ENCODE measurements at places on chromosomes 1 and 21.

DNA sequence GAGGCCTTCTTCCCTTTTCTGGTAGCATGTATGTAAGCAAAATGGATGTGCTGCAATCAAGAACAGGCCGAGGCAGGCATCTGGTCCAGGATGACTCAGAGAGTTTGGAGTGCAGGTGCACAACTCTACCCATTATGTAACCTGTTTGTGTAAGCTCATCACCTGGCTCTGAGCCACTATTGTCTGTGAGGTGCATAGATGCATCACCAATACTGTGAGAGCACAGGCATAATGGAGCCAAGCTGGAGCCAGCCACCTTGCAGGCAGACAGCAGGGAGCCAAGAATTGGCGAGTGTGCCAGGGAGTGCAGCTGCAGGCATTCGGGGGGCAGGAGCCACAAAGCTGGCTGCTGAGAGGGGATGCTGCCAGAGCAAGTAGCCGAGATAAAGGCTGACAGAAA lies 549.9 kb upstream of the RGS18 start:
- DNase-seq, result no peak

- no peak for DNase-seq
These were observed 60.8 kb upstream of the WLS start for GRCh38 chr1:68293122-68293521.

DNA sequence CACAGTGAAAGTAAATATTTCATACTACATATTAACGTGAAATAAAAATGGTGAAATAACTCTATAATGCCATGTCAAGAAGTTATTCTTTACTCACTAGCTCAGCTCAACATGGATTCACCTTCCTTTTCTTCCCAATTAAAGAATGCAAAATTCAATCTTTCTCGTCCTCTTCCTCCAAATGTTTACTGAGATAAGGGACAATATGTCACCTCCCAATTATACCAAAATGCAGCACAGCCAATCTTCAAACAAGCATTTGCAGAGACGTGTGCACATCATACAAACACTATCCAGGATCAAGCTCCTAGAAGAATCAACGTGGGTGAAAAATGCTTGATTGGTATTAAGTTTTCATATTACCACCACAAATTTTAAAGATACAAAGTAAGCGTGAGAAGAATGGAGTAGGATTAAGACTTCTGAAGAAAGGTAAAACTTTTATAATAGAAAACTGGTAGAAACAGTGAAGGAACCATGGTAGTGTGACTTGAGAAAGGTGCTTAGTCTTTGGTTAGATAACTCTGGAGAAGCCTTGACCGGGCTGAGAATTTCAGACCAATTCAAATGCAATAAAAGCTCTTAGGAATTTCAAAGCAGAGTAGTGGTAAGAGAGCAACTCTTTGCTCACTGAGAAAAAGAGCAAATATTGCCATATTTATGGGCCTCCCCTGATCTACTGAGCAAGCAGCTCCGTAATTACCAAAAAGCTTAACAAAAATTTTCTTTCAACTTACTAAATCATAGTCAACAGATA lies 7.2 kb downstream of the PTP4A2 start:
- DNase-seq, result no peak

- no peak for DNase-seq
These were observed 106.3 kb downstream of the KCNT2 start for GRCh38 chr1:196501760-196502428.

- no peak for DNase-seq
These were observed 4.9 kb upstream of the MIIP start for GRCh38 chr1:12014141-12014991.

- DNase-seq, result no peak
These were observed 19.2 kb downstream of the PTTG1IP start for GRCh38 chr21:44854391-44854663.

- no peak for DNase-seq
These were observed 39.9 kb downstream of the ZBTB17 start for GRCh38 chr1:15936025-15936424.

- DNase-seq, result no peak
These were observed 48.0 kb downstream of the MAB21L3 start for GRCh38 chr1:116159177-116159576.

- DNase-seq, result no peak
These were observed 26.5 kb downstream of the AKNAD1 start for GRCh38 chr1:108830119-108831008.

DNA sequence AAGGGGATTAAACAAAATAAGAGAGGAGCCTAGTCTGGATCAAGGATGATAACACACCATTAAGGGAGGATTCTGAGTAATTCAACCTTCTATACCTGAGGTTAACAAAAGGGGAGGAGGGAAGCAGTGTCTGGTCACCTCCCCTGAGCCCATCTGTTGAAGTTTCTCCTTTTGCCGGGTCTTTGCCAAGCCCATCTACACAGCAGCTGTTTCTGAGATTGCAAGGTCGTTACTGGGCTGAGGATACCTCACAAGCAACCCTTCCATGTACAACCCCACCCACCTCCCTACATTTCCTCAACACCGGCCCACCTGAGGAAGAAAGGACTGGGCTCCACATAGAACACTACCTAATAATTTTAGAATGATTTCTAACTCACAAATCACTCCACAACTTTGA lies 26.3 kb downstream of the LRRC52 start:
- DNase-seq, result no peak

- no peak for DNase-seq
These were observed 21.1 kb downstream of the TBX19 start for GRCh38 chr1:168301664-168302320.

DNA sequence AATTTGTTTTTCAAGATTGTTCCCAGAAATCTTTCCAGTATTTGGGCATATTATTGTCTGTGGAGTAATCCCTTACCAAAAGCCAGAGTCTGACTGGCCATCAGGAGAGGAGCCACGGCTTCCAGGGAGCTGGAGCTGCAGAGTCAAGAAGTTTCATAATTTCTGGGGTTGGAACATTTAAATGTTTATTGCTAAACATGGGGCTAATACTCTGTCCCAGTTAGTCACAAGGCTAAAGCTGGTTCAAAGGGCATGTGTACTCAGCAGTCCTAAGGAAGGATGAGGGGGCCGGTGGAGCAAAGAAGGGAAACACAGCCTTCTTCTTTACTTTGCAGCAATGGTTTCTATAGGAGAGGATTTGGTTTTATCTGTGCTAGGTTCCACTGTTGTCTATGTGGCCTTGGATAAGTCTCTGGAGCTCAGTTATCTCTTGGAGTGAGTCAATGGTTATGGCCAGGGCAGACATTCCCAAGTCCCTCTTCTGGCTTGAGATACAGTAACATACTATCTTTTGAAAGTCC lies 9.5 kb downstream of the DENND2D start:
- no peak for DNase-seq

GRCh38 chr1:225880222-225880588 lies 2.0 kb downstream of the TMEM63A start:
- DNase-seq, result peak; percentile 55

DNA sequence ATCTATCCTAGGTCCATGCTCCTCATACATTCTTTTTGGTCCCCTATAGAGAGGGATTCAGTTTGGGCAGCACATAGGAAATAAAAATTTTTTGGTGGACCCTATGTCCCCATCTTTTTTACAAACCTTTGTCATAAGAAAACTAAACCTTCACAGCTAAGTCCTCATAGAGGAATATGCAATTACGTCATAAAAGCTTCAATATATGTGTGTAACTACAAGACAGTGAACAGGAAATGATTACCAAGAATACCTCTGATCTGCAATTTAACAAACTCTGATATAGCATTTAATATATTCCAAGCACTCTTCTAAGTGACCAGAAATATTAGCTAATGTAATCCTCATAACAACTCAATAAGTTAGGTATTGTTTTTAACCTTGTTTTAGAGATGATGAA lies 6.3 kb upstream of the DENND2C start:
- no peak for DNase-seq

DNA sequence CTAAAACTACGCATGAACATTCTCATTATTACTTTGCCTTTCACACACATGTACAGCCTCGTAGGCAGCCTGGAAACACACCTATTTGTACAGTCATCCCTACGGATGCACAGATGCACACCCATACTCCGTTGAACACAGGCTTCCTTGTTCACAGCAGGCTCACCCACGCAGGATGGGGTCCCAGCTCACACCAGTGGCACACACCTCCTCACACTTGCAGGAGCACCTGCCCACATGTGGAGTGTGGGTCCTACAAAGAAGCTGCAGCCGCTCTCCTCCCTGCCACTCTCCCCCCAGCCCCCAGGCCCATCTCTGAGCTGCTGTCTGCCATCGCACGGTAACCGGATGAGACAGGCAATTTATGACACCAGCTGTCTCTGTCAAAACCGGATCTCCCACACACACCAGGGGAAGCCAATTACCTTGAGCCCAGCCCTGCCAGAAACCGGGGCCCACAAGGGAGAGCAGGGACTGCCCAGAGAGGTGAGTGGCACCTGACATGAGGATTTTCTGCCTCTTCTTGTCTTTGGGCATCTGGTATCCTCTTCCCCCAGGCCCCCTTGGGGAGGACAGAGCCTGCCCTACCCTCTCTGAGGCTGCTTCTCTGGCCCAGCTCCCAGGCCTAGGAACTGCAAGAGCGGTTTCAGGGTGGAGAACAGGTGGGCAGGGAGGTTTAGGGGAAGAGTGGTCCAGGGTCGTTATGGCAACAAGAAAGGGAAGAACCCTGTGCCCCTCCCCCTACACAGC lies 175.4 kb downstream of the IGSF21 start:
- no peak for DNase-seq

GRCh38 chr1:191582169-191582568 lies 576.1 kb upstream of the RGS18 start:
- DNase-seq, result no peak

DNA sequence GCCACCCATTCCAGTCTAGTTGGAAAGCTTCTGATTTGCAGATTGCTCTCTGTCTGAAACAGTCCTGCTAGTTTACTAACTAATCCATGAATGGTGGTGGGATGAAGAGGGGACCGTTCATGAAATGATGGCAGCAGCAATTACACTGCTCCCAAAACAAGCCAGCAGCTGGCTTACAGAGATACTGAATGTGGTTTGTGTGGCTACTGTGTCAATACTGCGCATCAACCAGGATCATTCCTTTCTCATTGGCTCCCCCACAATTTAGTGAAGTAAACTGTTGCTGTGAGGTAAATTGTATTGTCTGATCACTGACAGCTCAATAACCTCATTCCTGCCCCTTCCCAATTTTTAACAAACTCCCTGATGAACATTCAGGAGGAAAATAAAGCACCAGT lies 191.3 kb upstream of the LMO4 start:
- DNase-seq, result no peak

DNA sequence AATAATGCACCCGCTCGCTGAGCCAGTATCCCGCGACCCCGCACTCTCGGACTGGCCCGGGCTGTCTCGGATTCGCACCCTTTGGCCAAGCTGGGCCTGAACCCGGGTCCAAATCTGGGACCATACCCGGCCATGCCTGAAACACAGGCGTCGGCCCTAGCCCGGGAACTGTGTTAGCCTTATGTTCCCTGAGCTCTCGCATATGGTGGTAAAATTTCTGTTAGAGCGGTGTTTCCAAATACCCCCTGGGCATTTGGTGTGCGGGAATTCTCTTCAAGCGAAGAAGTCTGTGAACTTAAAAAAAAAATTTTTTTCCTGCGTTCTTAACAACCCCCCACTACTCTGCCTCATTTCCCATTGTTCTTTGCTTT lies 3.1 kb downstream of the RNF220 start:
- DNase-seq, result no peak

- DNase-seq, result peak; percentile 21
These were observed 32.6 kb upstream of the HTR1D start for GRCh38 chr1:23249787-23250454.

DNA sequence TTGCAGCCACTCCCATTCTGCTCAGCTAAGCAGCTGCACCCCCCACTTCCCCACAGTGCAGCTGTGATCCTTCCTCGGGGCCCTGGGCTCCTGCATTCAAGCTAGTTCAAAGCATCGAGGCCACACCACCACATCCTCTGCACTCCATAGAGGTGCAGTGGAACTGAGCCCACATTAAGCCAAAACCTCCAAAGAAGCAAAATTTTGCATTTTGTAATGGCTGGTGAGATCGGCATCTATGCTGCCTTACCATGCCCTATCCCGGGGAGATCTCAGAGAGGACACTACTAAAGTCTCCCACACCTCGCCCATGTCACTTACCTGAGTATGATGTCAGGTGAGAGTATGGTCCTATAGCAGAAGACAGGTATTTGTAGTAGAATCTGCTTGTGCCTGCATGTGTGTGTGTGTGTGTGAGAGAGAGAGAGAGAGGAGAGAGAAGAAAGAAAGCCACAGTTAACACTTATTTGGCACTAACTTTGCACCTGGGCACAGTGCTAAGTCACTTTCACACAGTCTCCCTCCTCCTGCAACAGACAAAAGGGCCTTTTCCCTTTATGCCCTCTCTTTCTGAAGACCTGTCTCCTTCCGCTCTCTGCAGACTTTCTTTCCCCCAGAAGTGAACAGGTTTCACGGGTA lies 89.8 kb downstream of the KIF14 start:
- no peak for DNase-seq

- peak; percentile 50 for DNase-seq
These were observed 10.3 kb upstream of the CADM3 start for GRCh38 chr1:159161001-159161718.

- peak; percentile 74 for DNase-seq
These were observed 541.1 kb upstream of the PRMT6 start for GRCh38 chr1:106515375-106515774.

DNA sequence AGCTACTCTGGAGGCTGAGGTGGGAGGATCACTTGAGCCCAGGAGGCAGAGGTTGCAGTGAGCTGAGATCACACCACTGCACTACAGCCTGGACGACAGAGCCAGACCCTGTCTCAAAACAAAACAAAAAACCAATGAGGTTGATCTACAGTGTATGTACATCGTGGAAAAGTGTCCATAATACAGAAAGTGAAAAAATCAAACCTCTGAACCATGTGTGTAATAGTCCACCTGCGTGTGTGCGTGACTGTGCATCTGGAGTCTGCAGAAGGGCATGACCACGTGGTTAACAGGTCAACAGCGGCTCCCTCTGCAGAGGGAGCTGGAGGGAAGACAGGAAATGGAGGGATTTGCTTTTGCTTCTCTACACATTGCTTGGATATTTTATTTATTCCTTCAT lies 32.4 kb upstream of the ENO1 start:
- DNase-seq, result no peak

DNA sequence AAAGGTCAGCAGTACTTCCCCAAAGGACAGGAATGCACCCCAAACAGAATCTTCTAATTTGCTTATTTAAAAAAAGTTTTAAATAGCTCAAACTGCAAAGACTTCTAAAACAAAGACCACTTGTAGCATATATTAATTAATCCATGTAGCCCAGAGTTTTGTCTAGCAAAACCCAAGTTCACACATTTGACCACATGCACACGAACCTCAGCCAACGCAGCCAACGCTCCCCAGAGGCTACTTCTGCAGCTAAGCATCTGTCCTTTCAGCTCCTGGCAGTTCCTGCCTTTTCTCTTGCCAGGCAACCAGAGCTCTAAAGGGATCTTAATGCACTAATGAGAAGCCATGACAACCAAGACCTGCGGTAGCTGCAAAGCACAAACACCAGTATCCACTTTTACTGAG lies 89.6 kb downstream of the RERE start:
- DNase-seq, result no peak

DNA sequence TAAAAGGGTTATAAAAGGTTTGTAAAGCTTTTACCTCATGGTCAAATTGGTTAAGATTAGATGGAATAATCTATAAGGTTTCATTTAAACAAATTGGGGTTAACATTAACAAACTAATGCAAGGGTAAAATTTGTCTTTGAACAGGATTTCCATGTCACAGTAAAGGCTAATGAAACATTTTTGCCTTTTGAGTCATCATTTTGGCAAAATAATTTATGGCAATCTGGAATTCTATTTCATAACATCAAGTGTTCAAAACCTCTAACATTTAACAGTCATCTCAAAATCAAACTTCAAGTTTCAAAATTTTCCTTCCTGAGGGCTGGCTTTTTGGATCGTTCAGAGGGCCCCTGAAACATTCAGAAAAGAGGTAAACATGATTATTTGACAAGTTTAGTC lies 6.6 kb upstream of the CD46 start:
- DNase-seq, result no peak
